Neural progenitor cell (in vitro differentiated cells): ENCODE measurements at places on chromosomes 3 and 15. TPM values are rescaled to one million over a fixed set of nuclear protein-coding genes. Genes with fewer than 3 reads are reported as not detected.

DNA sequence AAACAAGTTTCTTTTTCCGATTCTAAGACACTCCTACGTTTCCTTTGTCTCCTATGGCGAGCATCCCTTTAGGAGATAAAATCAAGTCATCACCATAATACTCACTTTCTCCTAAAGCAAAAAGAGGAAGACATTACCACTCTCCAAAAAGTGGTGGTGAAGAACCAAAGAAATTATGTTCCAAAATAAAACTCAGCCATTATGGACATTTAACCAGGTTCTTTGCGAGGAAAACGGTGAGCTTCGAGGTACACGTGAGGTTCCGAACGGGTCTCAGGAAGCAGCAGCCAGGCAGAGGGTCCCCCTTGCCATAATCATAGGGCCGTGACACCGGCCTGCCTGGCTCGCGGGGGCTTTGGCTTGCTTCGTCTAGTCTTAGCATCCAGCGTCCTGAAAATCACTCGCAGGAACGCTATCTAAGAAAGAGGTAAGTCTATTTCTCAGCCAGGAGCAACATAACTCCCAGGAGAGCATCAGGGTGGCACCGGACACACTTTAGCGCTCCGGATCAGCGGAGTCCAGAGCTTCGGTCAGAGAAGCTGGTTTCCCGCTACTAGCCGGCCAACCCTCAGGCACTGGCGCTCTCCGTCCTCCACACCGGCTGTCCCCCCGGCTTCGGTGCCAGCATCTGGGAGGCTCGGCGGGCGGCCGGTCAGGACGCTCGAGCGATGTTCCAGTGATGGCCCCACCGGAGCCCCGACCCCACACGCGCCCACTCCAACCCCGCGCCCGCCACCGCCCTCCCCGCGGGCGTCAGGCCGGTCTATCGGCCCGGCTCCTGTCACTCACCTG is 581 bp downstream of the IP6K1 start:
- no peak for DNase-seq

NRROS gene
- 0.58 and 1.7 TPM in 2 replicates for total RNA-seq

GRCh38 chr3:126965526-126966080 is 17.3 kb upstream of the PLXNA1 start:
- no peak for DNase-seq

- DNase-seq: no peak
Observed at GRCh38 chr3:134833453-134834163, 38.5 kb downstream of the EPHB1 start.

- DNase-seq: no peak
Observed at GRCh38 chr3:56800130-56800831, 1.5 kb downstream of the ARHGEF3 start.

GRCh38 chr3:44072601-44073540 is 168.8 kb upstream of the TOPAZ1 start:
- DNase-seq: no peak

ERICH6 gene
- 0.28 TPM in 1 of 2 replicates, not detected in the other for total RNA-seq

DNA sequence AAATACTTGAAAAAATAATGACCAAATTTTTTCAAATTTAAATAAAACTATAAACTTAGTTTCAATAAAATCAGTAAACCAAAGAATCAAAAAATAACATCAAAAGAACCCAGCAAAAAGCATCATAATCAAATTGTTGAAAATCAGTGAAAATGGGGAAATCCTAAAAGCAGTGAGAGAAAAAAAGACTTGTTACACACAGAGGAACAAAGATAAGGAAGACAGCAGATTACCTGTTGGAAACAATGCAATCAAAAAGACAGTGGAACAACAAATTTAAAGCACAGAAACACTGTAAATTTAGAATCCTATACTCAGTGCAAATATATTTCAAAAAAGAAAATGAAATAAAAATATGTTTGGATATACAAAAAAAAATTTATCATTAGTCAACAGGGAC is 156.2 kb upstream of the LMCD1 start:
- DNase-seq: no peak

GRCh38 chr3:51932471-51933370 is 9.0 kb downstream of the RRP9 start:
- no peak for DNase-seq

- DNase-seq: no peak
Observed at GRCh38 chr3:151174351-151174750, 28.7 kb downstream of the GPR171 start.

- DNase-seq: no peak
Observed at GRCh38 chr15:94970802-94971201, 739.4 kb downstream of the MCTP2 start.

DNA sequence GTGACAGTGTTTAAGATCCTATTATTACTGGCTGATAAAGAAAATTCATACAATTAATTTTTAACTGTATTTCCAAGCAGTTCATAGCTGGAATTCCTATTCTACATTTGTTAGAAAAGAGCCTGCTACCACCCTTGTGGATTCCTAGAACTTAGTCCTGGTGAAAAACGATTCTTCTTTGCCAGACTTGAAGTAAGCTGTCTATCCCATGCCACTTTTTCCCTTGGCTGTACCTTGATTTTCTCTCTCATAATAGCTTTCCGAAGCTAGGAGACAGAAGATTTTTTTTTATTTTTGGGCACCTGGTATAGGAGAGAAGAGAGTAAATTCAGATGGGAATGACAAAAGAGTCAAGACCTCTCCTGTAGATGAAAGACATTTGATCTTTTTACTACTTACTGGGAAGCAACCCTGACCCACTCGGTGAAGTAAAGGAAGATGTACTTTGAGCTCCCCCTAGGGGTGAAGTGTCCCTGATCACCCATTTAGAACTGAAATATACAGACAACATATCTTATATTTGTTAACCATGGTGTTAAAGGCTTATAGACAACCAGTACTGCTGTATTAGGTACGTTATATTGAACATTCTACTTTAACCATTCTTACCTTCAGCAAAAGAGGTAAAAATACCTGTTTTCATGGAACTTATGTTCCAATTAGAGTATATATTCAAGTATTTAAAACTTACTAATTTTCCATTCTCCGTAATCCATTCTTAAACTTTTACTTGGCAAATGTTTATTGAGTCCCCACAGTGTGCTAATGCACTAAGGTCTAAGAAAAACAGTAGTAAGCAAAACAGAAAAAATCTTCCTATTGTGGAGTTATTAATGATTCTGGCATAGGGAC is 36.2 kb upstream of the C3orf38 start:
- DNase-seq: peak; percentile 77

- no peak for DNase-seq
Observed at GRCh38 chr3:36399933-36400332, 19.6 kb downstream of the STAC start.

DNA sequence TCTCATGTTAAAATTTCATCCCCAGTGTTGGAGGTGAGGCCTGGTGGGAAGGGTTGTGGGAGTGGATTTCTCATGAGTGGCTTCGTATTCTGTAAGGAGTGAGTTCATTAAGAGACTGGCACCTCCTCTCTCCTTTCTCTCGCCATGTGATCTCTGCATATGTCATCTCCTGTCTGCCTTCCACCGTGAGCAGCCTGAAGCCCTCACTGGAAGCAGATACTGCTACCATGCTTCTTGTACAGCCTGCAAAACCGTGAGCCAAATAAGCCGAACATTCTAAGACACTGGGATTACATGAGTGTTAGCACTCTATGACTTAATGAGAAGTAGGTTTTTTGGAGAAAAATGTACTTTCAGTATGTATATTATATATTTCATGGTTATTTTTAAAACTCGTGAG is 6.8 kb upstream of the GABPB1 start:
- DNase-seq: no peak

DNA sequence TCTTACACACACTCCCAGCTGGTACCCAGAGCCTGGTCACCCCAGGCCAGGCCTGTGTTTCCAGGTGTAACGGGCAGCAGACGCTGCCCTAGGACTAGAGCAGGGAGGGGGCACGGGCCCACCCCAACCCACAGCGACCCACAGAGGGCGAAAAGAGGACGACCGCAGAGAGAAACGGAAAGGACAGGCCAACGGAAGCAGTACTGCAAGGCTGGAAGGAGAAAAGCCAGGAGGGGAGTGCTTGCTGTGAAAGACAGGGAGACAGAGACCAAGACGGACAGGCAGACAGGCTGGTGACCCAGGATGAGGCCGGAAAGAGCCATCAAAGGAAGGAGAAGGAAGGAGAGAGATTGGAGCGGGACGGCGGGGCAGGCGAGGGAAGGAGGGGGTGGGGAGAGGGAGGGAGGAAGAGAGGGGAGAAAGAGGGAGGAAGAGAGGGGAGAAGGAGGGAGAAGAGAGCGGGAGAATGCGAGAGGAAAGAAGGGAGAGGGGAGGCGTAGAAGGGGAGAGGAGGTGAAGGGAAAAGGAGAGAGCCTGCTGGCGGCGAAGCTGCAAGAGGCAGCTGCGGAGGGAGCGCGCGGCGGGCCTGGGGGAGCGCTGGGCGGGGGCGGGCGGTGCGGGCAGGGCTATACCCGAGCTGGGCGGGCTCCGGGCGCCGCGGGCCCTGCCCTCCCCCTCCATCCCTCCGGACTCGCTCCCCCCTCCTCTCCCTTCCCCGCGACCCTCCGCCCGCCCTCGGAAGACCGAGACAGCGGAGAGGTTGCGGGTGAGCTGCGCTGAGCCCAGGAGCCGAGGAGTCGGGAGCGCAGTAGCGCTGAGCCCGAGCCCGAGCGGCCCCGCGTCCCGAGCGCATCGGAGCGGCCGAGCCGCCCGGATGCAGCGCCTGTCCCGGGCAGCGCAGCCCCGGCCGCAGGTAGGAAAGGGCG is at the start of gene SLC6A1:
SLC6A1 (plus strand) TSS at position 732 of the 926 bp plus-strand sequence. CDS start 24,464 bp downstream, outside the sequence.
- peak; percentile 73 for DNase-seq

DNA sequence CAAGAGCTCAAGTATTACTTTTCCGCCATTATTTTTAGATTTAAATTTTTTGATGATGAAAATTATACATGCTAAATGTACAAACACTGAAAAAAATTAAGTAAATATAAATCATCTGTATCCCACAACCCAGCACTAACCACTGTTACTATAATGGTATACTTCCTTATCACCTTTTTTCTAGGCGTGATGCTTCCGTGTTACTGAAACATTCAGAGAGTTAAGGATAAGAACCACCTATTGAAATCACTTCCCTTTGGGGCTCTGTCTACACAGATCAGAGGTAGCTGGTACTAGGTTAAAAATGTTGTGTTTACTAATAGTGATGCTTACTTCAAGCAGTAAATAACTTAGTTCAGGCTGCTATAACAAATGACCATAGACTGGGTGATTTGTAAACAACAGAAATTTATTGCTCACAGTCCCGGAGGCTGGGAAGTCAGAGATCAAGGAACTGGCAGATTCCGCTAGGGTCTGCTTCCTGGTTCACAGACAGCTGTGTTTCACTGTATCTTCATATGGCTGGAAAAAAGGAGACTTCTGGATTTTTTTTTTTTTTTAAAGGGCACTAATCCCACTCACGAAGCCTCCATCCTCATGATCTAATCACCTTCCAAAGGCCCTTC is 6.4 kb downstream of the SNX4 start:
- no peak for DNase-seq

TRH gene
- total RNA-seq: 0.19 TPM in 1 of 2 replicates, not detected in the other

GRCh38 chr3:160038862-160039562 is 50.4 kb downstream of the IL12A start:
- DNase-seq: peak; percentile 51

DNA sequence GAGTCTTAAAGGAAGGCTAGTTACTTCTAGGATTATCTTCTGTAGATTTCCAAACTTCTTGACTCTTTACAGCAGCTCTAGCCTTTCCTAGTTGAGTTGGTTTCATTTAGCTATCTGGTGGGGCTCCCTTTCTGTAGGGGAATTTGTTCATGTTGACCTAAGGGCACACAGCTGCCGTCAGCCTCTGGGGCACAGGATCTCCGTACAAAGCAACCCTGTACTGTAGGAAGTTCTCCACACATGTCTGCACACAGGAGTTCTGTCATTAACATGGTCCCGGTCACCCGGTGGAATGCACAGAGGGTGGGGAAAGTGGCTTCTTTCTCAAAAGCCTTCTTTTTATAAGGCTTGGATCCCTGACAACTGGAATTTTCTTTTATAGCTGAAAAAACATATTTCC is 88.7 kb upstream of the TNIK start:
- DNase-seq: no peak

GLDN gene
- total RNA-seq: 2.4 and 5.3 TPM in 2 replicates

CLDN16 gene
- not detected in 2 replicates for total RNA-seq

DNA sequence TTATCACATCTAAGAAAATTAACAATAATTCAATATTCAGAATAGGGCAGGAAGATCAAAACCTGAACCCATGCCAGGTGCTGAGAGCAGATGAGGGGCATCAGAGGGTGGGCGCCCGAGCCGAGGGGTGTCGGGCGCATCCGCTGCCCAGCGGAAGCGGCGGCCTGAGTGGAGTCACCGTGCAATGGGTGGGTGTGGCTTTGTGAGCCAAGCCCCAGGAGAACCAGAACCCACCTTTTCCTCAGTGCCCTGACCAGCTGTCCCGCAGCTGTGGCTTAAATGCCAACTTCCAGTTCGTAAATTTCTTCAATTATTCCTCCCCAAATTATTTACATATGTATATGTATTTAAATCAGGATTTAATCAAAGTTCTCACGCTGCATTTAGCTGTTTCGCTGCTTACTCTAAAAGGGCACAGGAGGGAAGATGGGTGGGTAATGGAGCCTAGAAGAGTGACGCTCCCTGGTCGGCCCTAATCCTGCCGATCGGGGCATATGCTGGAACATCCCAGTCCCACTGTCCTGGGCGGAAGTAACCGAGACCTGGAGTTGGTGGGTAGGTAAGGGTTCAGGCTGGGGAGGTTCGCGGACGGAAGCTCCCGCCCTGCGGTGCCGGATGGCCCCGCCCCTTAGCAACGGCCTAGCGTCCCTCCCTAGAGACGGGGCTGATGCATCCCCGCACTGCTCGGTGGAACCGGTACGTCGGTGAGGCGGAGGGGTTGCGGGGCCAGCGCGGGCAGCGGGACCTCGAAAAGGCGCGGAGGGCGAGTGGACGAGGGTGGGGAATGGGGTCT is 1.3 kb downstream of the DNAH1 start:
- peak; percentile 93 for DNase-seq
